ENCODE measurements at places on chromosomes 1 and 21.

GRCh38 chr1:52855584-52855983, 13.0 kb downstream of the ZYG11A start:
- DNase-seq = no peak

GRCh38 chr1:245316784-245317183, 162.0 kb downstream of the KIF26B start:
- no peak for DNase-seq

DNA sequence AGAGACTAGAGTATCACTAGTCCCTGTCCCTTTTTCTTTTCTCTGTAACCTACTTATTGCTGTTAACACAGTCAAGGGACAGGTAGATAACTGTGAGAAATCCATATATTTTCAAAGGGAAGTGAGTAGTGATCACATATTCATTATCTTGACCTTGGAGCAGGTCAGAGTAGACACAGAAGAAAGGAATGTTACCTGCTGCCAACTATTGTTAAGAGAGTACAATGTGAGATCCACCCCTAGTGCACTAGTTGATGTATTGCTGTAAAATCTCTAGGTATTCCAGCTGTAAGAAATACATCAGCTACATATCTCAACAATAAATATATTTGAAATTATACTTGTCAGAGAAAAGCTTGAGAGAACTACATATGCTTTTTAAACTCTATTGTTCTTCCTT, 68.7 kb upstream of the ADGRL2 start:
- no peak for DNase-seq

- DNase-seq = no peak
Measured at GRCh38 chr21:24045775-24046215, 1561.5 kb downstream of the MRPL39 start.

DNA sequence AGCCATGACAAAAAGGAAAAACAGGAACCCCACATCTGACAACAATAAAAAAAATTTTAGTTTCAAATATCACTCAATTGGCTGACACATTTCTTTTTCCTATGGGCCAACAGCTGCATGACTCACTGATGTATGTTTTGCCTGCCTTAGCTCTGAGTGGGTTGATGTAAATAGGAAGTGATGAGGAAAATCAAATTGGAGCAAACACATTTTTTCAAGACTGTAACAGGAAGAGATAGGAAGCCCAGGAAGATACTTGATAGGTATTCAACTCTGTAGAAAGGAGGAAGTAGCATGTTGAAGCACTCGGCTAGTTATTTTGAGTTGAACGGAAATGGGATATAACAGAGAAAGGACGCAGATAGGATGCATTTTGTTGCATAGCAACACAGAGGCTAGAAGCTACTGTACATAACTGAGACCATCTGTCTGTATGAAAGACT, 168.0 kb upstream of the NR5A2 start:
- DNase-seq = no peak

DNA sequence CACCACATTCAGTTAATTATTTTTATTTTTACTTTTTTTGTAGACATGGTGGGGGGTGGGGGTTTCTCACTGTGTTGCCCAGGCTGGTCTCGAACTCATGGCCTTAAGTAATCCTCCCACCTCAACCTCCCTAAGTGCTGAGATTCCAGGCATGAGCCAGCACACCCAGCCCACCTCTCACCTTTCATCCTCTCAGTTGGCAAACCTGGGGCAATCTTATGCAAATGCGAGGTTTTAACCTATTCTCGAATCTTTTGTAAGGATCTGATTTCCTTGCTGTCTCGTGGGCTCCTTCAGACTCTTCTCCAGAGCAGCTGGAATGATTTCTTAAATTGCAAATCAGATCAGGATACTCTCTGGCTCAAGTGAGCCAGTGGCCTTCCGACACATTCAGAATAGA, 7.1 kb upstream of the SLC2A7 start:
- DNase-seq = no peak

- DNase-seq = no peak
Measured at GRCh38 chr1:203188686-203189232, 2.3 kb upstream of the CHI3L1 start.

DNA sequence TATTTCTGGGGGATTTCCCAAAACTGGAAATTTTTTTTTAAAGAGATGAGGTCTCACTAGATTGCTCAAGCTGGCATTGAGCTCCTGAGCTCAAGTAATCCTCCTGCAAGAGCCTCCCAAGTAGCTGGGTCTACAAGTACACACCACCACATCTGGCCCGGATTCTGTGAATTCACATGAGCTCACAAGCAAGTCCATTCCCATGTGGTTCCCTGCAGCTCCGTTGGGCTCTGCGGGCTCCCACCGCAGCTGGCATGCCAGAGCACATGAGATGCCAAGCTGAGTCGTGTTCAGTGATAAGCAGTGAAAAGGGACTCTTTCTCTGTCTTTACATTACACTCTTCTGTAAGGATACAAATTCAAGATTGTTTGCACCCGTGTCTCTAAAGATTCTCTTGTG, 21.9 kb upstream of the TTF2 start:
- no peak for DNase-seq

- DNase-seq = peak; percentile 9
Measured at GRCh38 chr1:200153277-200154055, 126.0 kb downstream of the NR5A2 start.

DNA sequence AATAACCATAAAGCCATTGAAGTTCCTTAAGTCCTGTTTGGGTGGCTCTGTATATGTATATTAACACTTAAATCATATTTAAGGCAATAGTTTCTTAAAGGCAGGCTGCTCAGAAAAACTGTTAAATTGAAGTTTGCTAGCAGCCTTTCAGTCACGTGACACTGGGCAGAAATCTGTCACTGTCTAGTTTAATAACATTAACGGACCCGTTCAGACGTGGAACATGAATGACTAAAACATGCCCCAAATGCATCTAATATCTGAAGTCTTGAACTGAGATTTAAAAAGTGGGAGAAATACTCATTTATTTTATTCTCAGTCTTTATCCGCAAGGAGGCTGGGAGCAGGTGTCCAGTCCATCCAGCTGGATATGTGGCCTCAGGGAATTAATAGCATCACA, 3.3 kb upstream of the SPATA1 start:
- DNase-seq = no peak

DNA sequence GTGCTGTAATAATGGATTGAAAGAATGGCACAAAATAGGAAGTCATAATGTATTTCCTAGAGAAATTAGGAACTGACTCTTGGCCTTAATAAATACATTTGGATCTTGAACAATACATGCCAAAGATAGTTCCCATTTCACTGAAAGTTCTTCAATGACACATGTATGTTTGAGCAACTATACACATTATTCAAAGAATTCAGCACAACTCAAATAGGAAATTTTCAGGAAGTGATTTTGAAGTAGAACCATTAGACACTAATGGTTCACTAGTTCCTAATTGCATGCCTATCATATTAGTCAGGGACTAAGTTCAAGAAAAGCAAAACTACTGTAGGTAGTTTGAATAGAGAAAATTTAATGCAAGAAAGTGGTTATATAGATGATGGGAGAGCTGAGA, 404.7 kb downstream of the LMO4 start:
- no peak for DNase-seq

GRCh38 chr1:60916906-60917305, 165.5 kb upstream of the NFIA start:
- DNase-seq = no peak

- DNase-seq = no peak
Measured at GRCh38 chr1:10429868-10430215, 391 bp upstream of the CENPS start.

GRCh38 chr1:98143403-98143802, 222.6 kb upstream of the DPYD start:
- DNase-seq = no peak

DNA sequence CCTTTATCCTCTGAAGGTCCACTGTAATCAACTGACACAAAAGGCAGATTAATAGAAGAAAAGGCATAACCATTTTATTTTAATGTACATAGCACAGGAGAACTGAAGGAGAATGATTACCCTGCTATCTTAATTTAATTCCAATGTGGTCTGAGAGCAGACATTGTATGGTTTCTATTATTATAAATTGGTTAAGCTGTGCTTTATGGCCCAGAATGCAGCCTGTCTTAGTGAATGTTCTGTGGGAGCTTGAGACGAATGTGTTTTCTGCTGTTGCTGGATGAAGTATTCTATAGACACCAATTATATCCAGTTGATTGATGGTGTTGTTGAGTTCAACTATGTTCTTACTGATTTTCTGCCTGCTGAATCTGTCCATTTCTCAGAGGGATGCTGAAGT, 25.0 kb upstream of the SLC2A1 start:
- DNase-seq = no peak

DNA sequence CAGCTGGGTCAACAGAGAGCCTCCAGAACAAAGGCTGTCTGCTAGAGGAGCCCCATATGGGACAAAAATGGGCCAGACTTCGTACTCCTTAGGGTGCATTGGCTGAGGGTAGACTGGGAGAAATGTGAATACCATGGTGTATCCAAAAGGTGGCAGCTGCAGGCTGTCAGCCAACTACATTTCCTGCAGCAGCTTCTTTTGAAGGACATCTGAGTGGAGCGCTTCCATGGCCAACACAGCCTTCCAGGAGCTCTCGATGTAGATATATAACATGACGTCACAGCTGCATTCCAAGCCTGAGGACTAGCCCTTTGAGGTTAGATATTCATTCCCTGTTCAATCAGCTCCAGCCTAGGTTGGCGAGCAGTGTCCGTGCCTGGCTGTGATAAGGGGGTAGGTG, 107.7 kb downstream of the MAB21L3 start:
- no peak for DNase-seq

DNA sequence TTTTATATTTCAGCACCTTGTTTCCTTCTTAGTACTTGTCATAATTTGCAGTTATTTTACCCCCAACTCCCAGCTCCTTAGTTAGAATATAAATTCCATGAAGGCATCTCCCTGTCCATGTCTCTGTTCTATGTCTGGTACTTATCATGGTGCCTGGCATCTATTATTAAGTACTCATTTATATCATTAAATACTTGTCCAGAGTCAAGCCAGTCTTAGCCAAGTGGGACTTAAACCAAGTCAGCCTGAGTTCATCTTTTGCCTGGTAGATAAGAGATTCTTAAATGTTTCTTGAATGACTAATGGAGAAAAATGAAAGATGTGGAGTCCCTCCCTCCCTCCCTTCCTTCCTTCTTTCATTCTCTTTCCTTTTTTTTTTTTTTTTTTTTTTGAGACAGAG, 9.4 kb downstream of the SLC25A44 start:
- DNase-seq = no peak

- no peak for DNase-seq
Measured at GRCh38 chr1:147151244-147151643, 21.0 kb downstream of the PRKAB2 start.

DNA sequence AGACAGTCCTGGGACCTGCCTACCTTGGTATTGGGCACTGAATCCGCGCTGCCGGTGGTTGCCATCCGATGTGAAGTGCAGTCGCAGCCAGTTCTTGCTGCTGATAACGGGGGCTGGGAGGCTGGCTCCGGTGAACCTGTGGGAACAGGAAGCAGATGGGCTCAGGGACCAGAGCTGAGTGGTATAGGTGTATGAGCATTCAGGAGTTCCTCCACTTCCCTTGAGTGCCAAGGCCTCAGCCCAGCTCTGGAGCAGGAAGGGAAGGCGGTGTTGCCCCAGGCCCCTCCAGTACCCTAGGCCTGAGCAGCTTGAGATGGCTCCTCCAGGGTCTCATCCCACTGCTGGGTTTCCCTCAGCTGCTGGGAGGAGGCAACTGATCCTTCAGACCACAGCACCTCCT, 17.0 kb upstream of the HMGB4 start:
- no peak for DNase-seq

All from activated T-helper 9 cell treated with anti-CD3 and anti-CD28 coated beads, Interleukin-2, amount 50 U/mL, for 16 hours (primary cell).